ENCODE measurements at places on chromosomes 5 and 9.

DNA sequence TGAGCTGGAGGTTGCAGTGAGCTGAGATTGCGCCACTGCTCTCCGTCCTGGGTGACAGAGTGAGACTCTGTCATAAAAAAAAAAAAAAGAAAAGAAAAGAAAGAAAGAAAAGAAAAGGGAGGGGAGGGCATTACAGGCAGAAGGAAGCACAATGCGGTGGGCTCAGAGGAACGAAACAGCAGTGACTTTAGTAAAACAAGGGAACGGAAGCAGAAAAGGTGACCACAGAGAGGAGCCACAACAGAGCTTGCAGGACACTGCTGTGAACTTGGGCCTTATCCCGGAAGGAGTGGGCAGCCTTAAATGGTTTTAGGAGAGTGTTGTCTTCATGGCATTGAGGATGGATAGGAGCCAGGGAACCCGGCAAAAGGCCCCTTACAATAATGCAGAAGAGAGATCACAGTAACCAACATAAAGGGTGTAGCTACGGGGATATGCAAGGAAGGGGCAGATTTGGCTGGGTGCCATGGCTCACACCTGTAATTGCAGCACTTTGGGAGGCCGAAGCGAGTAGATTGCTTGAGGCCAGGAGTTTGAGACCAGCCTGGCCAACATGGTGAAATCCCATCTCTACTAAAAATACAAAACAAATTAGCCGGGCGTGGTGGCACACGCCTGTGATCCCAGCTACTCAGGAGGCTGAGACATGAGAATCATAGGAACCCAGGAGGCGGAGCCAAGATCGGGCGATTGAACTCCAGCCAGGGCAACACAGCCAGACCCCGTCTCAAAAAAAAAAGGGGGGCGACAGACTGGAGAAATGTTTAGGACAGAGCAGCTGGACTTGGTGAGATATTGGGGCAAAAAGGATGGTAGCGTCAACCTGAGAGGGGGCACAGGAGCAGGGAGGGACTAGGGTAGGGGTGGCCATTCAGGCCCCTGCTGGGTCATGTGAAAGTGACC, 83.9 kb upstream of the ZBTB43 start:
- DNase-seq = no peak

DNA sequence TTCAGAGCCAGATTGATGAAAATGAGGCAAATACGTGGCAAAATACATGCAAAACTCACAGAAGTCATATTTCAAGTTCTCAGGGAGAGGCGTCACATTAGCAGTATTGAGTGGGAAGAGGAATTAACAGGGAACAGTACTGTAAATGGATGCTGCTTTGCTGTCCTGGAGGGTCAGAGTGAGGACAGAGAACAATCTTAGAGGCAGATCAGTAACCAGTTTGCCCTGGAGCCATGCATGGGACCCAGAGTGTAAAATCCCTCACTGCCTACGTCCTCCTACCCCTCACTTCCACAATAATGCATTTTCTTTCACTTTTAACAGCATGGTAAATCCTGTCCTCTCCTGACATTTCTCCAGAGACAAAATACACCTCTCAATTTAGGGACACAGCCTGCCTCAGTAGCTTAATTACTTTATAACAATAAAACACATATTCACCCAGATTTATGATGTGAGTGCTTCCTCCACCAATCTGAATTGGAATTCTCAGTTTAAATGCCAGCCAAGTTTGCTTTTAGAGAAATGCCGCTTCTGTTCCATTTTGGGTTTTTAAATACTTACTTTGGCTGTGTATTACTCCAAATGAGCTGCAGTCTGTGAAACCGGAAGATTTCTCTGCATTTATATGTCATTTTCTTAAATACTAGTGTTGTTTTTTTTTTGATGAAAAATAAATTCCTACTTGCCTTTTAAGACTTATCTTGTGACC, 70.0 kb downstream of the LMNB1 start:
- no peak for DNase-seq

GRCh38 chr5:34447424-34447823, 208.7 kb upstream of the RAI14 start:
- DNase-seq = no peak

GRCh38 chr9:131880833-131881583, 141.1 kb upstream of the RAPGEF1 start:
- DNase-seq = no peak

DNA sequence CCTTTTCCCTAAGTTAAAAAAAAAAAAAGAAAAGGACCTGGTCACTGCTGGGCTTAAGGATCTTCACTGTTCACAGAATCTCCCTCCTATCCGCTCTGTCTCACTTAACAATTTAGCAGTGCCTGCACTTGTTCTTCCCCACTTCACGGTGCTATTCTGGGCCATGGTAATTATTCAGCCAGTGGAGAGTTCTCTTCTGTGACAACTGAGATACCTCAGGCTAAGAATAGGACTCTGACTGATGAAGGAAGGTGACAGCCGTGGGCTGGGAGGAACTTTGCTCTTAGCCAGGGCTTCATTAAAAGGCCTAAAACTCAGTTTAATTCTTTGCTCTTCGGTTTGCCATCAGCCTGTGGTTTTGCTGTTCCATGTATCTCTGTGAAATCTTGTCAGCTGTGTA, 51.9 kb upstream of the ENTREP1 start:
- no peak for DNase-seq

GRCh38 chr5:32311404-32312196, 1.1 kb downstream of the MTMR12 start:
- DNase-seq = no peak

GRCh38 chr9:35606726-35607125, 1.7 kb downstream of the TESK1 start:
- no peak for DNase-seq
